ENCODE measurements at places on chromosomes 16 and 17. TPM values are rescaled to one million over a fixed set of nuclear protein-coding genes. Genes with fewer than 3 reads are reported as not detected.
A peak's percentile ranks its signal among the peaks of the same experiment; 100 is the strongest.

MPV17L gene
- total RNA-seq = 23.4 TPM

DNA sequence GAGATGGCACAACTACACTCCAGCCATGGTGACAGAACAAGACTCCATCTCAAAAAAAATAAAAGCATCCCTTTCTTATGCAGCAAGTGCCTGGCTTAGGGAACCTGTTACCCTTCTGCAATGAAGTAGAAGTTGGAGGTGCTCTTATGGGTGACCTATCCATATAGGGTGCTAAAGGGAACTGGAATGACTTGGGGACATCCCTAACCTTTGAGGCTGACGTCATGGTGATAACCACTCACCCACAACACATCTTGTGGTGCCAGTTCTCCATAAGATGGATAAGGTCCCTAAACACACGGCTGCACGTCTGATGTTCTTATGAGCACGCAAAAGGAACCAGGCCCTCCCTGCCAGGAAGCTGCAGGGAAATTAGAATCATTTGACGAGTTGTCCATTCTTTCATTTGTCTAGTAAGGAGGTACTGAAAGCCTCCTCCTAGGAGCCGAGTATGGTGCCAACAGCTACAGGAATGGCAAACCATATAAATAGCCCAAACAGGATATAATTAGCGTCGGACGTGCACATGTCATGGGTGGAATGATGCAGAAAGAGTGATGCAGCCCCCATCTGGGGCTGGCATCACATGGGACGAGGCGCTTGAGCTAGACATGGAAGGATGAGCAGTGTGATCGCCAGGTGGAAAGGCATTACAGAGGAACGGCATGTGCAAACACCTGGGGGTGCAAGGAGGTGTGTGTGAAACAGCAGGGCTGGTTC, 52.5 kb downstream of the ARHGAP27 start:
- no peak overlapping the region for H3K4me3 ChIP-seq
- no peak overlapping the region for H3K27ac ChIP-seq
- no peaks in the 10 kb centered on the region for H3K27me3 ChIP-seq
- DNase-seq = no peak
- H3K36me3 ChIP-seq = no peaks in the 10 kb centered on the region

DNA sequence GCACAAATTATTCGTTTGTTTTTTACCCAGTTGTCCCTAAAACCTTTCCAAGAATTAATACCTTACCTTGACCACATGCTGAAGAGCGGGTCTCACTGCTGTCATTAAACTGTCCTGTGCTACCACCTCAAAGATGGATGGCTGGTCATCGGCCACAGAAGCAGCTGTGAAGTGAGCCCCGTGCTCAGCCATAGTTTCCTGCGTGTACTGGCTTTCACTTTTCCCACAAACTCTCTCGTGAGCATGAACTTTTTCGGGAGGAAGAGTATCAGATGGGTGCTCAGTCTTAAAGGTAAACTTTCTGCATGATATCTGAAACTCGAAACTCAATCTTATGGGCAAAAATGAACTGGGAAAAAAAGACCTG, 558 bp downstream of the PEX12 start:
- H3K27ac ChIP-seq = peak overlapping the region; percentile 90
- H3K36me3 ChIP-seq = peaks cover 10% of the 10 kb centered on the region
- H3K4me3 ChIP-seq = peak overlapping the region; percentile 88
- H3K27me3 ChIP-seq = no peaks in the 10 kb centered on the region
- DNase-seq = peak; percentile 25
- H3K4me1 ChIP-seq = peaks cover 24% of the 10 kb centered on the region

DNA sequence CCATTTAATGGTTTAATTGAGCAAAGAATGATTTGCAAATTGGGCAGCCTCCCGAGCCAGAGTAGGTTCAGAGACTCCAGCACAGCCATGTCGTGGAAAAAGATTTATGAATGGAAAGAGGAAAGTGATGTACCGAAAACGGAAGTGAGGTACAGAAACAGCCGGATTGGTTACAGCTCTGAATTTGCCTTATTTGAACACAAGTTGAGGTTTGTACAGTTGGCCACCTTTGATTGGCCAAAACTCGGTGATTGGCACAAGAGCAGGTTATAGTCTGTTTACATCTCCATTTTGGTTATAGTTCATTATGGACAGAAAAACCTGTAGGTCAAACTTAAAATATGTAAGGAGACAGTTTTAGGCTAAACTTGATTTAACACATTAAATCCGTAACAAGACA, 44.5 kb downstream of the TENT4B start:
- H3K4me3 ChIP-seq = no peak overlapping the region
- no peaks in the 10 kb centered on the region for H3K36me3 ChIP-seq
- peaks cover 23% of the 10 kb centered on the region for H3K4me1 ChIP-seq
- no peak for DNase-seq

WNT9B gene
- total RNA-seq = not detected

SLC25A10 gene
- 7.5 TPM for total RNA-seq

- no peaks in the 10 kb centered on the region for H3K27me3 ChIP-seq
- DNase-seq = no peak
- peaks cover 21% of the 10 kb centered on the region for H3K4me1 ChIP-seq
- H3K4me3 ChIP-seq = no peak overlapping the region
- peaks cover 19% of the 10 kb centered on the region for H3K36me3 ChIP-seq
Measured at GRCh38 chr17:41686281-41686680, 2.4 kb upstream of the EIF1 start.

OMG gene
- total RNA-seq = not detected

DNA sequence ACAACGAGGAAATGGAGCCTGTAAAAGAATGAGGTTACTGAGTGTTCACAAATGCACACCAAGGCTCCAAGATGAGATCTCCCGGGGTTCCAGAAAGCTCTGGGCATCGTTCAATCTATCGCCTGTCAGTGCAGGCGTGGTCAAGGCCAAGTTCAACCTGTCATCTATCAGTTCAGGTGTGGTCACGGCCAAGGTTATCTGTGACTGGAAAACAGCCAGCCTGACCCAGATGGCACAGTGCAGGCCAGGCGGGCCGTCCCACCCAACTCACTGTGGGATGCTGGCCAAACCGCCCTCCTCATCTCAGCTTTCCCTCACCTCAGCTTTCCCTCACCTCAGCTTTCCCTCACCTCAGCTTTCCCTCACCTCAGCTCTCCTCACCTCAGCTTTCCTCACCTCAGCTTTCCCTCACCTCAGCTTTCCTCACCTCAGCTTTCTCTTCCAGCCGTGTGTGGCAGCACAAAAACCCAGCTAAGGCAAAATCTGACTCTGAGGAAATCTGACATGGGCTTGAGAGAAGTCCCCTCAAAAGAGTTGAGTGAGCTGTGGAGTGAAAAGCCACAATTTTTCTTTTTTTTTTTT, 2.4 kb downstream of the CHMP1A start:
- H3K27ac ChIP-seq = no peak overlapping the region
- peaks cover 12% of the 10 kb centered on the region for H3K36me3 ChIP-seq
- H3K4me3 ChIP-seq = no peak overlapping the region
- H3K27me3 ChIP-seq = no peaks in the 10 kb centered on the region
- peaks cover 19% of the 10 kb centered on the region for H3K4me1 ChIP-seq
- DNase-seq = no peak

DNA sequence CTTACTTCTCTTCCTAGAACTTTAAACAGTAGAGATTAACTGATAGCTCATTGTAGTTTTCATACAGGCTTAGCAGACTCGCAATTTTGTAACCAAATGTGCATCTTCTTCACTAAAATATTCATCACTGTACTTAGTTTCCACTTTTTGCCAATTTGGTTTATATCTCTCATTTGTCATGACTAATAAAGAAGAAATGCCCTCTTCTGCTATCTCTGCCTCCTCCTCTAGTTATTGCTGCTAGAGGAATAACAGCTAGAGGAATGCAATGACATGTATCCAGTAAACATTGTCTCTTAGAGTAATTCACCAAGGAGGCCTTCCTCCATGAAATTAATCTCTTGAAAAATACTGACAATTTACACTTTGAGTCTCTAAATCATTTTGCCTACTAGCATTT, 115.5 kb upstream of the COX10 start:
- H3K27ac ChIP-seq = no peak overlapping the region
- no peaks in the 10 kb centered on the region for H3K27me3 ChIP-seq
- H3K36me3 ChIP-seq = no peaks in the 10 kb centered on the region
- H3K4me1 ChIP-seq = no peaks in the 10 kb centered on the region
- DNase-seq = no peak

DNA sequence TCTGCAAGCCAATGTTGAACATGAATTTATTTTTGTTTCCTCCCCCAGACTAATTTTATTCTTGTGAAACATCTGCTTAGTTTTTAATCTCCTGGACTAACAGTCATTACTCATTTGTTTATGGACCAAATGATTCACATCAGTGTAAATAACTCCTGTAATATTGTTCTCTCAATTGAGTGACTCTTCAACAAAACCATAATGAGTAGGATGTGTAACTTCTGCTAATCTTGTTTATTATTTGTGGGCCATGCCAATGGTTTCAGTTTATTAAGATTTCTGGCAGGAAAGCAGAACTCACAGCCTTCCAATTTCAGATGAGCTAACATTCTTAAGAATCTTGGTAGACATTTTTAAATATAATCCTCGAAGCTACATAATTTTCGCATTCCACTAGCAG, 1216.3 kb upstream of the GOT2 start:
- no peaks in the 10 kb centered on the region for H3K27me3 ChIP-seq
- H3K27ac ChIP-seq = no peak overlapping the region
- no peaks in the 10 kb centered on the region for H3K36me3 ChIP-seq
- DNase-seq = no peak
- H3K4me1 ChIP-seq = no peaks in the 10 kb centered on the region

FNDC8 gene
- not detected for total RNA-seq

UMOD gene
- total RNA-seq = not detected

DNA sequence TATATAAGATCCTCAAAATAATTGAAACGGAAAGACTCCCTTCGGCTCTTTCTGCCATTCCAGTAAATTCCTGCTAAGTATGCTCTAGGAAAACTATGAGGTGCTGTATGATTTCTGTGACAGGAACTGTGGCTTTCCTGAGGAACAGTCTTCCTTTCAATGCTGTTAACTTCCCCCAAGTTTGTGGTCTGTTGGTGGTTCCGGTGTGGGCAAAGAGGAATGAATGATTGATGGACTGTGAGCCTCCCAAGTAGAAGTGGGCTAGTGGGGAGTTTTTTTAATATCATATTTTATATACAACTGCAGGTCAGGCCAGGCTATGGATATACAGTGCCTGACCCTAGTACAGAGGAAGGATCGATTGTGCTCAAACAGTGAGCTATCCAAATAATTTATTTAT, 560.7 kb upstream of the RBFOX1 start:
- DNase-seq = no peak
- H3K27ac ChIP-seq = no peak overlapping the region
- no peaks in the 10 kb centered on the region for H3K27me3 ChIP-seq
- H3K36me3 ChIP-seq = no peaks in the 10 kb centered on the region
- H3K4me1 ChIP-seq = no peaks in the 10 kb centered on the region

All from gastrocnemius medialis (tissue), 4 donors.